ENCODE measurements at places on chromosomes 13 and 19. TPM values are rescaled to one million over a fixed set of nuclear protein-coding genes. Genes with fewer than 3 reads are reported as not detected.

The COL4A1 gene
- 92.5 TPM for total RNA-seq

The NALCN gene
- 4.1 TPM for total RNA-seq

The CEACAM19 gene
- total RNA-seq = 9.1 TPM

The CLEC17A gene
- total RNA-seq = not detected

The RAB3D gene
- 2.5 TPM for total RNA-seq

The OR10H1 gene
- total RNA-seq = not detected

The RUBCNL gene
- 0.07 TPM for total RNA-seq

The HIF3A gene
- total RNA-seq = not detected

The COX7A1 gene
- not detected for total RNA-seq

The C19orf81 gene
- total RNA-seq = 8.2 TPM

The ISYNA1 gene
- 45.2 TPM for total RNA-seq
